AG20443 (cell line): ENCODE measurements at places on chromosomes 6 and 20.

DNA sequence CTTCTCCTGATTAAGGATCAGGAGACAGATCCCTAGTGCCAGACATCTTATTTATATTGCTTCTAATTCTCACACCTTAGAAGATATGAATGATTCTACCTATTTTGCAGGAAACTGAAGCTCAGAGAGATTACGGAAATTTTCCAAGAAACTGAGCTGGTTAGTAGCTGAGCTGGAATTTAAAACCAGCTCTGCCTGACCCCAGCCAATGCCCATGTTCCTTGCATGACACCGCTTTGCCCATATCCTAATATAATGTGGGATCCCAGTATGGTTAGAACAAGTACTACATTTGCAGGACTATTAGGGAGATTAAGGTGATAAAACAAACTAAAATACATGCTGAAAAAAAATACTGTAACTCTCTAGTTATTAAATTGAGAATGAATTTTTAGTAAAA lies 1.9 kb downstream of the TMEM30A start:
- DNase-seq = no peak

- DNase-seq = no peak
These were observed 49.2 kb upstream of the SASH1 start for GRCh38 chr6:148293181-148293995.

- no peak for DNase-seq
These were observed 72.6 kb upstream of the ZNF184 start for GRCh38 chr6:27545271-27546046.

DNA sequence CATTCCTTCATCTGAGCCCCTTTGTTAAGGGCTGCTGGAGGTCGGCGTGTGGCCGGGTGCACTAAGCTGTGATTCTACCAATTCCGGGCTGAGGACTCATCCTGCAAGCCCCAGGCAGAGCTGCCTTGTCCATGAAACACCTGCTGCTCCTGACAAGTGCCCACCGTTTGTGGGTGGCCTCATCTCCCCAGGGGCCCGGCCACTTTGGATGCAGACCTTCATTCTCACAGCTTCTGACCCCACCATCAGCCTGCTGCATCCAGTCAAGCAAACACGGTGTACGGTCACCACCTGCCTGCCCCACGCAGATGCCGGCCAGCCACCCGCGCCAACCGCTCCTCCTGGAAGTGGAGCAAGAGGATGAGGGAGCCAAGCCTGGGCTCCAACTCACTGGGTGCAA lies 382.7 kb downstream of the THBS2 start:
- DNase-seq = no peak

DNA sequence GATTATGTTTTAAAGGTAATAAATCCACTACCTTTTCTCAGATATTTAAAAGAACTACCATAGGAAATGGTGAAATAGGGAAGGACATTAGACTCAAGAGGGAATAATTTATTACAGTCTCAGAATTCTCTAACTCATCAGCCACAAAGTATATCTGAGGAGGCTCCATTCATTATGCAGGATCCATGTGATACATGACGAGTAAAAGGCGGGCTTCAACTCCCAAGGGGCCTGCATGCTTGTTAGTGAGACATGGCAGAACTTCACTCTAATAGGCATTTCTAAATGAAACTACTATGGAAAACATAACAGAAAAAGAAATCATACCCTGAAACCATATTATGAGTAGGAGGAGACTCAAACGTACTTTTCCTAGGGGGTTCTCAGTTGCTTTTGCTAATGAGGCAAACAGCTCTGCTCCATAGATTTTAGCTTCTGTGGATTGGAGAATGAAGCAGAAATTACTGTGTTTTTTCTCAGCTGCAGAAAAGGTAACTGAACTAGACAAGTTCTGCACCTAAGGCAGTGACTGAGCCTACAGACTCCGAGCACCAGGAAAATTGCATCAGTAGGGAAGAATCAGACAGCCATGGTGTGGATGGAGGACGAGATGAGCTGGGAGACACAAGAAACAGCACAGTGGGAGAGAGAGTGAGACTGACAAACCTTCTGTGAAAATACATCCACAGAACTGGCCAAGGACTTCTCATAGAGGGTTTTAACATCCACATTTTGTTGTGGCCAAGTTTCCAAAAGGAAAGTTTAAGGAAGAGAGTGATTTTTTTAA lies 254.6 kb upstream of the PRDM1 start:
- no peak for DNase-seq

DNA sequence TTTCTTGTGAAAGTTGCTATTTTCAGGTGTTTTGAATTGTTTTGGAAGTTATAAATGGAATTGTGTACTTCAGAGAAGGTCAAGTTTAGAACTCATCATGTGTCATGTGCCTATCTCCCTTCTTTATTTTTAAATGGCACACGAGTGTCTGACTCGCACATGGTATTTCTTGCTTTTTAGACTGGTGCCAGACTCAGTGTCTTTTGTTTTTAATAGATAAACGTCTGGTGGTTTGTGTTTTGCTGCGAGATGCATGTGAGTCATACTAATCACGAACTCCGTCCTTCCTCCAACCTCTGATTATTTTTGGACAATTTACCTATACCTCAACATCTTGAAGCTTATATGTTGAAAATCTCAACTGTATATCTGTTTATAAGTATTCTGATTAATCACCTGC lies 292.1 kb downstream of the CDKAL1 start:
- peak; percentile 24 for DNase-seq

DNA sequence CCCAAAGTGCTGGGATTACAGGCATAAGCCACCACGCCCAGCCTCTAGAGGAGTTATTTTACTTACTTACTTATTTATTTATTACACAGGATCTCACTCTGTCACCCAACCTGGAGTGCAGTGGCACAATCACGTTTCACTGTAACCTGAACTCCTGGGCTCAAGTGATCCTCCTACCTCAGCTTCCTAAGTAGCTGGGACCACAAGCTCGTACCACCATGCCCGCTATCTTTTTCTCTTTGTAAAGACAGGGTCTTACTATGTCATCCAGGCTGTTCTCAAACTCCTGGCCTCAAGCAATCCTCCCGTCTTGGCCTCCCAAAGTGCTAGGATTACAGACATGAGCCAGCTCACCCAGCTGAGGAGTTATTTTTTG lies 1.6 kb upstream of the TRIB3 start:
- DNase-seq = no peak

DNA sequence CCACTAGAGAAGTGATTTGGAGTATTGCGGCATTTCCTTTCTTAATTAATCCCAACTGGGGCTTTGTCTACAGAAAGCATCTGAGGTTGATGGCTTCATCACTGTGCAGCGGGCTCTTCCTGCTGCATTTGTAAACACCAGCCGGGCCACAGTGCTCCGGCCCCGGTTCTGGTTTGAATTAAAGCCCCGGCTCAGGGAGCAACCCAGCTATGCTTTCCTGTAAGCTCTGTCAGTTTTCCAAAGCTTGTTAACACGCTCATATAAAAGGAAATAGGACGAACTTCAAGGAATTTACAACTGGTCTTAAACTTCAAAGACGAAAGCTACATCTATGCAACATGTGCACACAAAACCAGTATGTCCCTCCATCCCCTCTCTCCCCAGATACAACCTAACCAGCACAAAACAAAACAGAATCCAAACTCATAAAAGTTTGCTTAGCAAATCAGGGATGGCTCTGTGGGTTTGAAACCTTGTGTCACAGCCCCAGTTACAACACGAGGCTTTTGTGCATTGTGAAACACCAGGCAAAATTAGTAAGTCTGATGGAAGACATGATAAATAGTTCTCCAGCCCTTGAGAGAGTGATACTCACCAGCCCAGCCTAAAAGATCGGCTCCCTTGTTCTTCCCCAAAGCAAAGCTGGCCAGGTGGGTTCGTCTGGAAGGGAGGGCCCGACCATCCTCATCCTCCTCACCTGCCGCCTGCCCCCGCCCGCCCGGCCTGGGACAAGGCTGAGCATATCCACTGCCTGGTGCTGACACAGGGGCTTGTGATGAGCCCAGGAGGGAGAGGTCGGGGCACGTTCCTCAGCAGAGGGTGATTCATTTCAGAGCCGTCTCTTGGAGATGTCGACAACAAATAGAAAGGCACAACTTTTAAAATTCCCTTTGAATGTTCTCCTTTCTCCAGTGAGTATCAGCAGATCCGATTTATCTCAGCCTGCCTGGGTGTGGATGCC lies 197.9 kb downstream of the TFAP2C start:
- DNase-seq = peak; percentile 87

- DNase-seq = no peak
These were observed 70.7 kb downstream of the PRDM1 start for GRCh38 chr6:106156863-106157262.

DNA sequence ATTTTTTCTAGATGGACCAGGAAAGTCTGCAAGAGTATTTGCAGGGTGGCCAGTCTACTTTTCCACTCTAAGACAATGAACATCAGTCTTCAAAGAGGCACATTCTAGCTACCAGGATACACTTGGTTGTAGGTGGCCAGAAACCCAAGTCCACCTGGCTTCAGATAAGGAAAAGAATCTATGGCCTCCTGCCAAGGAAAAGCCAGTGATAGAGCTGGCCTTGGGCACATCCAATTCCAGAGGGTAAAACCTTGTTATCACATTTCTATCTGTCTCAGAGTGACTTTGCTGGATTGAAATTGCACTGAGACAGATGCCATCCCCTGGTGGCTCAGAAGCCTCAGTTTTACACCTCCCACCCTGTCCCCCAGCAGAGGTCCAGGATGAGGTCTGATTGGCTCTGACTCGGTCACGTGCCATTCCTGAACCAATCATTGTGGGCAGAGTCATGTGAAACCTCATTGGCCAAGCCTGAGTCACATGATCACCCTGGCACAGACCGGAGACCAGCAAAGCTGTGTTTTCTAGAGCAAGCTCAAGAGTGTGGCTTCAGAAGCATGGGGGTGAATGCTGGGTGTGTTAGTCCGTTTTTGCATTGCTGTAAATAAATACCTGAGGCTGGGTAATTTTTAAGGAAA lies 497.4 kb upstream of the SULF2 start:
- DNase-seq = no peak

- DNase-seq = peak; percentile 74
These were observed 125.2 kb upstream of the RALGAPA2 start for GRCh38 chr20:20837574-20838021.

GRCh38 chr20:10795286-10796026 lies 121.7 kb upstream of the JAG1 start:
- no peak for DNase-seq

- DNase-seq = no peak
These were observed 152.6 kb downstream of the TSHZ2 start for GRCh38 chr20:53124803-53125202.

DNA sequence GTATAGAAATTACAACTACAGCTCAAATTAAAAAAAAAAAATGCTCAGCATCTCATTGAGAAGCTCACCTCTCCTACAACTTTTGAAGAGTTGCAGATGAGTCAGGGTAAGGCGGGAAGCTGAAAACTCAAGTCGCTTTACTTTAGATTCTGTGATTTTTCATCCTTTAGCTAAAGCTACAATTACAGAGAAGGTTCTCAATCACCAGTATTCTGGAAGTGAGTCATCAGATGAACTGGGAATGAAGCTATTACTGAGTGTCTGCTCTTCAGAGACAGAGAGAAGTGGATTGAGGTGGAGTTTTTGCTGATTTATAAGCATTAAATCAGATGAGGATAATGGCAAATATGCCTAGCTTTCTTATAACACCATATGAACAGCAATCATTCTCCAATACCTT lies 91.9 kb downstream of the TFAP2A start:
- no peak for DNase-seq

DNA sequence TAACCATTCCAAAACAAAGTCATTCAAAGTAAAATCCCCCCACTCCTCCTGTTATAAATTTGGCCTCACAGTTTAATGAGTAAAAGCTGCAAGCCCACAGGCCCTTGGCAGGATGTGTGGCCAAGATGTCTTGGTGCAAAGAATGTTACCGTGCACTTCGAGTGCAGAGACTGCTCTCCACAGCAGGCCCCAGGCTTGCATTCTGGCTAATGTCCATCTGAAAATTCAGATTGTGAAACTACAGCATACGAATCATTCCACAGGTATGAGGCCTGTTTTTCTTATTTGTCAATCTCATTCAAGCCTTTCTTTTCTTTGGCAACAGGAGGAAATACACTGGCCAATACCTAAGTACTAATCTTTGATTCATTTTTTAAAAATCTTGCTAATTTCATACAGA lies 7.1 kb downstream of the RPS6KA2 start:
- DNase-seq = peak; percentile 86

GRCh38 chr20:48025051-48025515 lies 239.8 kb upstream of the SULF2 start:
- DNase-seq = peak; percentile 94

DNA sequence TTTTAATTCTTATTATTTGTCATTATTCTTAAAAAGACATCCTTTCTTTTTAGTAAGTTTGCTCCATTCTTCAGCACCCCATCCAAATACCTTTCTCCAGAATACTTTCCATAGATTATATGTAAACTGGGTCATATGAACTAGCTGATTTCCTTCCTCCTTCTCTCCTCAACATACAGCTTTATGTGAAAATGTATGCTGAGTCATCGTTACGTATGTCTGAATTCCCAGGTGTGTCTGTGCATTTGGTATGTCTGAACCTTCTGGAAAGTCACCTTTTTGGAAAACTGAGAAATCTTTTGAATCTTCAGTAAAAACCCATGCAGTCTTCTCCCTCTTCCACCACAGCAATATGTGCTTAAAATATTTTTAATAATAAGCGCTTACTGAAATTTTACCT lies 264.5 kb downstream of the EYA4 start:
- DNase-seq = no peak

- no peak for DNase-seq
These were observed 7.3 kb upstream of the BPIFB3 start for GRCh38 chr20:33046412-33046811.

DNA sequence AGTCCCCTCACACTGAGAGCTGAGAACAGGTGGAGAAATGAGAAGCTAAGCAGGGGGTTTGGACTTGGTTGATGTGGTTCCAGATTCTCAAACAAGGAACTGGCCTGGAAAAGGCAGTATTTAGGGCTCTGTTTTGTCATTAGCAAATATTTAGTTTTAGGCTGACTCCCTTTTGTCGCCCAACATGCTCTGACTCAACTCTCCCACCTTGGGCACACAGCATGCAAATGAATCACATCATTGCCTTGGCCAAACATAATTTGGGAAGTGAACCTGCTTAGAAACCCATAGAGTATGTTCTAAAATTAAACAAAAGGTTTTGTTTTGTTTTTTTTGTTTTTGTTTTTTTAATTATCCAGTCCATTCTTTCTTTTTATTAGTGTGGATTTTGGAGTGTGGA lies 9.5 kb upstream of the UQCC2 start:
- DNase-seq = no peak

DNA sequence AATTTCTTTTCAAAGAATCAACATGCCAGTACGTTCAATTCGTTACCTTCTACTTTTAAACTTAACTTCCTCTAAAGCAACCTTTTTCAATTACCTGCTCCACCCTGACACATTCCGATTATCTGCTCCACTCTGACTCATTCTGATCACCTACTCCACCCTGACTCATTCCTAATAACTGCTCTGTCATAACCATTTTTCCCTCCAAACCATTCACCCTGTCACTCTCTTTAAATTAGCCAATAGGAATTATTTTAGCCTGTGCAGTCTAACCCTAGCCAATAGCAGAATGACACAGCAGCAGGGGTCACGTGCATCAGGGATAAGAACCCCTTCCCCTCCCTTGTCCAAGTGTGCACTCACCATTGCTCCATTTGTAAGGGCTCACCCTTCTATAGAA lies 557.4 kb upstream of the EYS start:
- no peak for DNase-seq

GRCh38 chr20:50804437-50805348 lies 9.8 kb downstream of the BCAS4 start:
- DNase-seq = no peak

- DNase-seq = no peak
These were observed 52.2 kb upstream of the HSF2 start for GRCh38 chr6:122347280-122347679.

- DNase-seq = no peak
These were observed 3.4 kb downstream of the LY86 start for GRCh38 chr6:6591778-6592465.

- DNase-seq = no peak
These were observed 636.3 kb downstream of the UTRN start for GRCh38 chr6:144921206-144921975.
